ENCODE measurements at places on chromosomes 3 and 15.

- no peak for DNase-seq
Measured at GRCh38 chr3:87674397-87675161, 384.2 kb downstream of the CGGBP1 start.

- DNase-seq = no peak
Measured at GRCh38 chr3:155138677-155139076, 58.6 kb downstream of the MME start.

GRCh38 chr3:183444748-183445147 is 16.3 kb upstream of the MCF2L2 start:
- no peak for DNase-seq

GRCh38 chr3:84727616-84728015 is 231.2 kb upstream of the CADM2 start:
- DNase-seq = no peak

GRCh38 chr3:23664459-23664858 is 141.3 kb upstream of the UBE2E1 start:
- DNase-seq = peak; percentile 64

GRCh38 chr3:195911946-195912270 is 3.6 kb upstream of the TNK2 start:
- DNase-seq = peak; percentile 63

GRCh38 chr15:56233549-56233948 is 10.1 kb downstream of the RFX7 start:
- DNase-seq = no peak

GRCh38 chr3:138833899-138834595 is 681 bp downstream of the PIK3CB start:
- DNase-seq = peak; percentile 54

DNA sequence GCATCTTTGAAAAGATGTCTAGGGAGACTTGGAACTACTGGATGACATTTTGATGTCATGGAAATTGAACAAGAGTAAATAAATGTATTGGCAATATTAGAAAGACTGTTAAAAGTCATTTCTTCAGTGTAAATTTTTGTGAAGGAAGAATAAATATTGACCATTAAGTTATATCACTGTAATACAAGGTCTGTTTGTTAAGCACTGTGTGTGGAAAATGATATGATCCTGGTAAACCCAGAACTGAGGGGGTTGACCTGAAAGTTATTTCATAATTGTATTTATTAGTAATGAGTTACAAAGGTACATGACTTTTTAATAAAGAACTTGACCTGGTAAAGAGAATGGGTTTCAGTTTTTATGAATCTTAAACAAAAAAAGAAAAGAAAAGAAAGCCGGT is 106.6 kb downstream of the B3GALNT1 start:
- DNase-seq = no peak

- DNase-seq = peak; percentile 37
Measured at GRCh38 chr15:59532770-59533379, 78.7 kb upstream of the GCNT3 start.

DNA sequence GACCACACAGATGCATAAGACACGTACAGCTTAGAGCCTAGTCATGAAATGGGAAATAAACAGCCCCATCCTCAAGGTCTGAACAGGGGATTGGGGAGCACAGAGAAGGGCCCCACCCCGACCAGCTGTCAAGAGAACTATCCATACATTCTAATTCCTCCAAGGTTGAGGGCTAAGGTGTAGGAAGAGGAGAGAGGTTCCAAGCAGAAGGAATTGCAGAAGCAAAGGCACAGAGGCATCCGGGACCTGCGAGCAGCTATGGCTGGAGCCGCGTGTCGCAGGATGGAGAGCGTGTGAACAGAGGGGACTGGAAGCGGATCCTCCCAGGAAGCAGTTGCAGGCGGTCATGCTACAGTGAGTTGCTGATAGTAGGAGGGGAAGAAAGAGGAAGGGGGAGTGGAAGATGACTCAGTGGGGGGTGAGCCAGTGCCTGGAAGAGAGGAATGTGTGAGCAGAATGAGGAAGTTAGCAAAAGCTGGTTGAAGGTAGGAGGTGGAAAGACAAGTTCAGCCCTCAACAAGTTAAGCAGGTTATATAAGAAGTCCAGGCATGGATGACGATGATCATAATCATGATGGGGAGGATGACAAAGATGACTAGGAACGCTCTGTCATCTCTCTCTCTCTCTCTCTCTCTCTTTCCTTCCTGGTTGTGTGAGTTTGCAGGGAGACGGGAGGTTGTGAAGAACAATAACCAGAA is 89.7 kb downstream of the LIPC start:
- DNase-seq = peak; percentile 62

DNA sequence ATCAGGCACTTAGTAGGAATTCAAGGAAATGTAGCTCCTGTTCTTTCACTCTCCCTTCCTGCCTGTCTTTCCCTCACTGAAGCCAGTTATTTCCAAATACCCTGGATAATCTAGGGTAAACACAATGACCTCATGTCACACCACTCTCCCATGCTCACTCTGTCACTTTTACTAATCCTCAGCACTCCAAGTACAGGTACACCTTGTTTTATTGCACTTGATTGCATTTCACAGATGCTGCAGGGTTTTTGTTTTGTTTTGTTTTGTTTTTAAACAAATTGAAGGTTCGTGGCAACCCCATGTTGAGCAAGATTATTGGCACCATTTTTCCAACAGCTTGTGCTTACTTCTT is 40.8 kb downstream of the PPM1L start:
- no peak for DNase-seq

GRCh38 chr3:40886660-40887425 is 312.5 kb upstream of the CTNNB1 start:
- no peak for DNase-seq

DNA sequence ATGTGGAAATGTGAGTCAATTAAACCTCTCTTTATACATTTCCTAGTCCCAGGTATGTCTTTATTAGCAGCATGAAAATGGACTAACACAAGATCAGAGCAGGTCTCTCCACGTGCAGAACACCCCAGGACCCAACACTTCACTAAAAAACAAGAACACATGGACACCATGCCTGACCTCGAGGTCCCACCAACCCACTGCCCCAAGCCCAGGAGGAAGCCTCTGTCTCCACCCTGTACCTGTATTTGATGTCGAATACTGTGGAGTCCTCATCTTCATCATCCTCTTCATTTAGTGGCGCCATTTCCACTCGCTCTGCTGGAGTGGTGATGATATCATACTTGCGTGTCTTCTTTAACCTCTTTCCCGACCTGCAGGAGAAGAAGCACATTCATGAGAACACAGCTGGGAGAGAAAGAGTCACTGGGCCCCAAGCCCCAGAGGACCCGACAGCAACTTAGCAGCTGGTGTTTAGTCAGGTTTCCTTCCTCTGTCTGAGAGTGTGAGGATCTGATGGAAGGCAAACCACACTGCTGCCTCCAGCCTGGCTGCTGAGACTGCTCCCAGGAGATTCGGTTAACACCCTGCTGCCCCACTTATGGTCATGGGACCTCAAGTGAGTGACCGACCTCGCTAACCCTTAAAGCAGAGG is 25.5 kb downstream of the FAM174B start:
- no peak for DNase-seq

All from M059J (cell line).